ENCODE measurements at places on chromosomes 7 and 10.

GRCh38 chr10:79248341-79249185 is 98.7 kb upstream of the PPIF start:
- DNase-seq, result no peak

DNA sequence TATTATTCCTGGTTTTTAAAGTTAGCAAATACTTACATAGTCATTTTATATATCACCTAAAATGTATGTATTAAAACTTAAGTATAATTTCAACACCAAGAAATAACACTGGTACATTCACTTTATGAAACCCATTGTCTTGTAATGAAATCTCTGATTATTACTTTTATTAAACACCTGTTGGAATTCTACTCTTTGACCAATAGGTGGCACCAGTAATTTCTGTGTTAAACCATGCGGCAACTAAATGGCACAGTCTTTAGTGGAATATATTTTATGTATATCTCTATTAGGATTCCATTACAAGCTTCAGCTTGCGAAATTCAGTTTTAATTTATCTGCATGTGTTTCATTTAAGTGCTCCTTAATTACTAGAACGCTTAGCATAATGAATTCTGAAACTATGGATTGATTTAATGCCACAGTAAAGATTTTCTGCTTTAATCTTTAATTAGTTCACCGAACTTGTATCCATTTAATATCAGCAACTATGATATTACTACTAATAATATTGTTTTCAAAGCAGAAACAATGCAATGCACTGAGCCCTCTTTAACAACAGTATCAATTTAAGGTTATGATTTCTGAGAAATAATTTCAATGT is 181.3 kb downstream of the MAGI2 start:
- no peak for DNase-seq

- no peak for DNase-seq
Measured at GRCh38 chr10:133292919-133293809, 15.5 kb downstream of the TUBGCP2 start.

GRCh38 chr7:127978421-127978820 is 52.8 kb downstream of the LRRC4 start:
- no peak for DNase-seq

DNA sequence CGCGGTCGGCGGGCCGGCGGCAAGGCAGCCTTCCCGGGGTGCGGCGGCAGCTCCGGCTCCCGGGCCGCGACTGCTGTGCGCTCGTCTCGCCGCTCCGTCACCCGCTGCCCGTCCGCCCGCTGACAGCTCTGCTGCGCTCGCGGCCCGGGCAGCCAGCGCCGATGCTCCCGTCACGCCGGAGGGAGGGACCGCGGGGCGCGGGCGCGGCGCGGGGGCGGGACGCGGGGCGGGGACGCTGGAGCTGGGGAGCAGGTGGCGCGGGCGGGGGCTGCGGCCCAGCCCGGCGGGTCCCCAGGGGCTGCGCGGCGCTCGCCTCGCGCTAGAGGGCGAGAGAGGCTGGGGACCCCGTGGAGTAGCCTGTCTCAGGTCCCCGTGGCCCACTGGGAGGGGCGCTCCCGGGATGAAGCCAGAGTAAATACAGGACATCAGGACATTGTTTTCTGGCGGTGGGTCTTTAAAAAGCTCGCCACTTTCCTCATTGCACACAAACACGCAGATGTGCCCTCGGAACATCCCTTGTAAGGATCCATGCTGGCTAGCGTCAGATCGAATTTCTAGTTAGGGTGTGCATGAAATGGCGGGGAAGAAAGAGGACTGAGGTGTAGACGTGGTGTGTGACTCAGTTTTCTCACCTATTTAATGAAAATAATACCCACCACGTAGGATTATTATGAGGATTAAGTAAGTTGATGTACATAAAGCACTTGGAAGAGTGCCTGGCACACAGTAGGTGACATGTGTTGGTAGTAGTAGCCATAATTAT is at the start of gene ELAPOR2:
Gene ELAPOR2 (minus strand): TSS at position 130 of the 763 bp plus-strand sequence. CDS start 141 bp downstream, outside the sequence.
- peak; percentile 24 for DNase-seq

GRCh38 chr7:30162622-30163124 is 27.9 kb downstream of the MTURN start:
- DNase-seq, result no peak

- no peak for DNase-seq
Measured at GRCh38 chr7:7812112-7812511, 93.7 kb upstream of the RPA3 start.

GRCh38 chr7:151694828-151695580 is 175.3 kb upstream of the RHEB start:
- DNase-seq, result no peak

DNA sequence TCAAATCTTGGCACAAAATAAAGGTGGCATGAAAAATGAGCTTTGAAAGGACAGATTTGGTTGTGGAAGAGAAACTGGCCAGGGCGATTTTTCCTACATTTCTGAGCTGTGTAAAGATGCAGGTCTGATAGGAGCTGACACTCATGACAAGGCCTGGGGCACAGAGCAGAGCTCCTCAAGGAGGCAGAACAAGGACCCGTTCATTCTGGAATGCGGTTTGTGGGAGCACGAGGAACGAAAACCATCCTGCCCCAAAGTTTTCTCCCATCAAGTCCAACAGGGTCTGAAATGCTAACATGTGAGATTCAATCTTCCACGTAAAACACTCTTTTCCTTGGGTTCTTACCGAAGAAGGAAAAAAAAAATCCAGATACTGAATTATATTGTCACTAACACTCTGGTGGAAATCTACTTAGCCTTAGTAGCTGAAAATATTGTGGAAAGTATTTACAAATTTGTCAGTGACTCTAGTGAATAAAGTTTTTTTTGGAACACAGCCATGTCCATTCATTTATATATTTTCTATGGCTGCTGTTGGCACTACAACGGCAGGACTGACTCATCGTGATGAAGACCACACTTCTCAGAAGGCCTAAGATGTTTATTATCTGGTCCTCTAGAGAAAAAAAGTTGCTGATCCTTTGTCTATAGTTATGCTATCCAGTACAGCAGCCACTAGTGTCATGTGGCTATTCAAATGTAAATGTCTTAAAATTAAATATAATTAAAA is 215.7 kb downstream of the BAMBI start:
- DNase-seq, result no peak

GRCh38 chr7:63041786-63042185 is 956.9 kb upstream of the ZNF722 start:
- DNase-seq, result no peak

- DNase-seq, result no peak
Measured at GRCh38 chr10:98339799-98340198, 71.8 kb upstream of the LOXL4 start.

GRCh38 chr7:37065779-37066271 is 341.5 kb upstream of the AOAH start:
- no peak for DNase-seq

- no peak for DNase-seq
Measured at GRCh38 chr10:71984809-71985388, 20.7 kb downstream of the CHST3 start.

GRCh38 chr7:11858026-11858425 is 26.0 kb upstream of the THSD7A start:
- DNase-seq, result no peak

- no peak for DNase-seq
Measured at GRCh38 chr7:150610233-150610632, 22.0 kb downstream of the GIMAP6 start.

DNA sequence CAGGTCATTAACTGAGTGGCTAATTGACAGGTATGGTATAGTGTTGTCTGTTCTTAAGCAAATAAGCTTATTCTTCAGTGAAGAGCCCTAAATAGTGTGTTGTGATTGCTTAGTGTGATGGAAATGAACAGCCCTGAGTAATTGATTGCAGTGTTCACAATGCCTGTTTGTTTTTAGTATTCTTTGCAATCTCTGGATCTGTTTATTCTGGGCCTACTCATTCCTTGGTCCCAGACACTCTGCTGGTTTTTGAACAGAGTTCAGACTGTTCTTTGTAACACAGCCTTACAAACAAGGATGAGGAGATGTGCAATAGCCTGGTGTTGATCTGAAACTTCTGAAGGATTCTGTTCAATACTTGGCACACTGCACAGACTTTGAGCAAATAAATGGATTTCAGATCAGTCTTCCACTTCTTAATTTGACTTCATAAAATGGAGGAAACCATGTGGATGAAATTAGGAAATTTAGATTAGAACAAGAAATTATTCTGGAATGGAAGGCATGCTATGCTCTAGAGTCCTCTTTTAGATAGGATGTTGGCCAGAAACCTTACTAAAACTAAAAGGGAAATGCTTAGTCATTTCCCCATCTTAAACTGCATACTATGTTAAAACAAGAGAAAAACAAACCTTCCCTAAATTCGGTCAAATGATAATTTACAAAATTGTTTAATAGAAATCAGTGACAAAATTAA is 444.2 kb upstream of the SEMA3D start:
- no peak for DNase-seq

DNA sequence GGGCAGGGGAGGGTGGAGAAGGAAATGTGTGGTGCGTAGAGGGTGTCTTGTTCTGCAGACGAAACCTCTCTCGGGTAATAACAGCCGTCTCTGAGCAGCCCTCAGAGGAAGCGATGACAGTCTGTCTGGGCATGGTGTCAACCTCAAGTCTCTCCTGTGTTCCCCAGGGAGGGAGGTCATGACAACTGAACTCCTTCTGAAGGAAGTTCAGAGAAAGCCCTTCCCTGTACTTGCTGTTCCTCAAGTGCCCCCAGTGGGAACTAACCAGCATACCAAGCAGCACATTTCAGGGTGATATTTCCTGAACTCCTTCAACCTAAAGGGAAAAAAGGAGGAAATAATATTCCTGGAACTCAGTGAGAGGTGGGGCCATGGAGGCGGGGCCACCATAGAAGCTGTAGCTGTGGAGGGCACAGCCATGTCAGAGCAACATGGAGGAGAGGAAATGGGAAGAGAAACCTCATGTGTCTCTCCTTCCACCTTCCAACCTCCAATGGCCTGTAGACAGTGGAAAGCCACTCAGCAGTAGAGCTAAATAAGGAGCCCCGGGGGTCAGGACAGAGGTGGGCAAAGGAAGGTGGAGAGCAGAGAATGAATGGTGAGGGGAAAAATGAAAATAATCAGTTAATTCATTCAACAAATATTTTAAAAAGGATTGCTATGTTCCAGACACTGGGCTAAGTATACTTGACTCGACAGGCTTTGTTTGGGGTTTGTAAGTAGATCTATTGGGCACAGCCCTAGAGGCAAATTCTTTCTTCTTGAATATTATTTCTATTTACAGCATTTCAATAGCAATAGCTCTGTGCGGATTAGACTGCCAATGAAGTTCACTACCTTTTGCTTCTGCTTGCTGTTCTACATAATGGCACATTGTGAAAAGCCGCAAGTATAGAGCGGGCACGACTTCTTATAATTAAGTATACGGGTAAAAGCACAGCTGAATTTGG is 61.0 kb upstream of the AOAH start:
- no peak for DNase-seq
